ENCODE measurements at places on chromosomes 5 and 9.

DNA sequence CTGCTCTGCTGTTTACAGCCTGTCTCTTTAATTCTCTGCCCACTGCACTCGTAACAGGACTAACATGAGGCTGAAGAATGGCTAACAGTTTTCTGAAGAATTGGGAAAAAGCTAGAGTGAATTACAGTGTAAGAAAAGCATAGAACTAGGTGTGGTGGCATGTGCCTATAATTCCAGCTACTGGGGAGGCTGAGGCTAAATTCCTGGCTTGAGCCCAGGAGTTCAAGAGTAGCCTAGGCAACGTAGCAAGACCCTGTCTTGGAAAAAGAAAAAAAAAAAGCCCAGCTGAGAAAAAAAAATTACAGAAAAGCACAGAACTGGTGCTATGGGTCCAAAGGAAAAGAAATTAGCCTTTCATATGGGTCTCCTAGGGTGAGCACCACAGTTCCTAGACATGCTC lies 13.9 kb upstream of the UHRF2 start:
- ATAC-seq: no peak

DNA sequence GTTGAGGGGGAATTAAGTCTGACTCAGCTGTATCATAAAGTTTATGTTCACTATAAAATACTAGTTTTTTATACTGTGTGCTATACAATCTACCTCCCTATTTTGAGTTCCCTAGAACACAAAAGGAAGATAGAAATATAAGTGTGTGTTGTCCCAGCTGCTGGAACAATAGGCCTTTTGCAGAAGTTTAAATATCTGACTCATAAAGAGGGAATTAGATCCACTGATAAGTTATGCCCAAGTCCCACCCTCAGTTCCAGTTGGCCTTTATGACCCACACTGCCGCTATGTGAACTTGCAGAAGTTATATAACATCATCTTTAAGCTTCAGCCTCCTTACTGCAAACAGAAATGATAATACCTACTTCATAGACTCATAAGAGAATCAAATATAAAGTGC lies 88.5 kb upstream of the DAB2 start:
- peak; percentile 47 for ATAC-seq

DNA sequence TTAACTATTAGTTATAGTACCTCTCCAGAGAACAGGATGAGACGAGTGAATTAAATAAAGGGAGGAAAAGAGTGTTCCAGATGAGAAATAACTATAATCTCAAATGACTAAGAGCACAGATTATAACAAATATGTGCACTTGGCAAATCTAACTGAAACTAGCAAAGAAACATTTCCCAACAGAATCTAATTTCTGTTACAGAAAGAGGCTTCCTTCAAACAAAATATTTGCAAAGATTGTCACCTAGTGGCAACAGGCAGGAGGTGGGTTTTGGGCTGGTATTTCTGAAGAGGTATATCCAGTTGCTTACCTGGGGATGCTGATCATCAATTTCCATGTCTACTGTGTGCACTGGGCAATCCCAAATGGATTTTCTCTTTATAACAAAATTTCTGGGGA lies 5.6 kb upstream of the SPDL1 start:
- peak; percentile 15 for ATAC-seq

DNA sequence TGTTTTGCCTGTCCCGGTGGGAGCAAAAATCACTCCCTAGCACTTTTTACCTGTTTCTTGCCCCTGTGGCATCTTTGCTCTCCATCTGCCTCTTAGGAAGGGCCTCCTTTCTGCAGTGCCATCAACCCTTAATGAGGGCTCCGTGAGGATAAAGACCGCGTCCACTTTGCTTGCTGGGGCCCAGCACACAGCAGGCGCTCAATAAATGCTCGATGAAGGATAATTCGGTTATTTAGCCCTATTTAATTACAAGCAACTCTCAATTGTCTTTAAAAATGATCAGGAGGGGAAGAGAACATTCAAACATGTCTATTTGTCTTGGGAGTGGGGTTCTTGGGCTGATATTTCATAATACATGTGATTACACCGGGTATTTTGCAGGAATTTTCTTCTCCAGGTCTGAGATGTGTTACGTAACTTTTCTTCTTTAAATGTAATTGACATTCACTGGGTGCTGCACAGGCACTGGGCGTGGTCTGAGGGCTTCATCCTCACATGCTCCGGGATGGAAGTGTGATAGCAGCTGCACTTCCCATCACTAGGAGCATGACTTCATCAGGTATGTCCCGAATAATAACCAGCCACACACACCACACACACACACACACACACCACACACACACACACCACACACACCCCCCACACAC lies 19.8 kb upstream of the NTNG2 start:
- ATAC-seq: no peak

DNA sequence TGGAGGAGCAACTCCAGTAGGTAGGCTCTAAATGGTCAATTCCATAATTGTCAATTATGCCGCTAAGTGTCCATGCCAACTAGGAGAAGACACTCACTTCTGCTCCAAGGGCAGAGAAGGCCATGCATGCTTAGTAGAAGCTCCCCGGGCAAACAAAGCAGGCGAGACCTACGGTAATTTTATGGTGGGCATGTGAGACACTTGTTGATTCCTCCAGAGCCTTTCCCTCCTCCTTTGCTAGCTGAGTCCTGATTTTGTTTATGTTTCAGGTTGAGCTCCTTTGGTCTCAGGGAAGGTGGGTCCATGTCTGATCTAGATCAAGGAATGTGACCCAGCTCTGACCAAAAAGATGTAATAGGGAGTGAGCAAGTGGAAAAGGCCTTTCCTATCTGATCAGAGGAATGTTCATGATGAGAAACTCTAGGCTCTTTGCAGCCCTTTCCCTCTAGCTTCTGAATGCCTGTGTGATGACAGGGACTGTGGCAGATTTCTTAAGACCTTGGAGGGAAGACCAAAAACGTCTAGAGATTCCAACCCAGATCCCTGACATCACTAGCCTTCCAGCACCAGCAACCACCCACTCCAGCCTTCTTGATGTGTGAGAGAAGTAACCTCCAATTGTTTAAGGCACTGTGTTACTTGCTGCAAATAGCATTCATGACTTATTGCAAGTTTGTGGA lies 7.7 kb upstream of the CPEB4 start:
- ATAC-seq: no peak

DNA sequence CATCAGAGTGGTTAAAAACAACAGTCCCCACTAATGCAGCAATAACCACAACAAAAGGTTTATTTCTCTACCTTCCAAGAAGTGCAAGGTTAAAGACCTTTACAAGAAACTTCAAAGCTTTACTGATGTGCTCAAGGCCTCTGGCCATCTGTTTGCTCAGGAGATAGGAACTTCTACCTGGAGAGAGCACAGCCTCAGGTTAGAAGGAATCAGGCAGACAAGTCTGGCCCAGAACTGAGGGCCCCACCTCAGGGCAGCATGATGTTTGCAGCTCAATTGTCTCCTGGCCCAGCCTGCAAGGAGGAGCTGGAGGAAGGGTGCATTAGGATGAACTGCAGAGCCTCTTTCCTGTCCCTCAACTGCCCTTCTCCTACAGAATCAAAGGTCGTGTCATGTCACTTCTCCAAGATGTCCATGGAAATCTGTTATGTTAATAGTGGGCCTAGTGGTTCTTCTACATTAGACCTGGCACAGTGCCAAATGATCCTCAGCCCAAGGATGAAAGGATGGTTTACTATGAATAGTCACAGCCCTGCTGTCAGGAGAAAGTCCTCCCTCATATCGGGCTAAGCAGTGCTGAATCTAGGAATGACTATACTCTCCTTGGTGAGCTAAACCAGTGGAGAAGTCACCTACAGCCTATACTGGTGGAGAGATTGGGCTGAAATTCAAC lies 98.9 kb upstream of the NTRK2 start:
- no peak for ATAC-seq

- no peak for ATAC-seq
These were observed 155.6 kb upstream of the NTRK2 start for GRCh38 chr9:84513979-84514378.

- no peak for ATAC-seq
These were observed 108.3 kb upstream of the LHFPL2 start for GRCh38 chr5:78756858-78757257.

- ATAC-seq: peak; percentile 51
These were observed 299.0 kb upstream of the MSX2 start for GRCh38 chr5:174425271-174425963.

DNA sequence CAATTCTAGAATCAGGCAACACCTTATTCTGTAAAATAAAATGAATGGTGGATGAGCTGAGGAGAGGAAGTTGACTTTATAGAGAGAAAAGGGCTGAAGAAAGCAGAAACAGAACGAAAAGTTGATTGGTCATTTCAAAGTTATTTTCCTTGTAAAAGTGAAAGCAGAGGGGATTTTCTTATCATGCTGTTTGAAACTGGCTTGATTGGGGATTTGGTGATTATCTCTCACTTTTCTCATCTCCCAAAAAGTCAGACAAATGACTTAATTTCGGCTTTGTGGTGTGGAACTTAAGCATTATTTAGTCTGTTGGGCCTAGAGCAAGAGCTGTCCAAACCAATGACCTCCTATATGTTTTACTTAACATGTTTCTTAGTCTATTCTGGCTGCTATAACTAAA lies 60.5 kb upstream of the ITGA2 start:
- no peak for ATAC-seq

DNA sequence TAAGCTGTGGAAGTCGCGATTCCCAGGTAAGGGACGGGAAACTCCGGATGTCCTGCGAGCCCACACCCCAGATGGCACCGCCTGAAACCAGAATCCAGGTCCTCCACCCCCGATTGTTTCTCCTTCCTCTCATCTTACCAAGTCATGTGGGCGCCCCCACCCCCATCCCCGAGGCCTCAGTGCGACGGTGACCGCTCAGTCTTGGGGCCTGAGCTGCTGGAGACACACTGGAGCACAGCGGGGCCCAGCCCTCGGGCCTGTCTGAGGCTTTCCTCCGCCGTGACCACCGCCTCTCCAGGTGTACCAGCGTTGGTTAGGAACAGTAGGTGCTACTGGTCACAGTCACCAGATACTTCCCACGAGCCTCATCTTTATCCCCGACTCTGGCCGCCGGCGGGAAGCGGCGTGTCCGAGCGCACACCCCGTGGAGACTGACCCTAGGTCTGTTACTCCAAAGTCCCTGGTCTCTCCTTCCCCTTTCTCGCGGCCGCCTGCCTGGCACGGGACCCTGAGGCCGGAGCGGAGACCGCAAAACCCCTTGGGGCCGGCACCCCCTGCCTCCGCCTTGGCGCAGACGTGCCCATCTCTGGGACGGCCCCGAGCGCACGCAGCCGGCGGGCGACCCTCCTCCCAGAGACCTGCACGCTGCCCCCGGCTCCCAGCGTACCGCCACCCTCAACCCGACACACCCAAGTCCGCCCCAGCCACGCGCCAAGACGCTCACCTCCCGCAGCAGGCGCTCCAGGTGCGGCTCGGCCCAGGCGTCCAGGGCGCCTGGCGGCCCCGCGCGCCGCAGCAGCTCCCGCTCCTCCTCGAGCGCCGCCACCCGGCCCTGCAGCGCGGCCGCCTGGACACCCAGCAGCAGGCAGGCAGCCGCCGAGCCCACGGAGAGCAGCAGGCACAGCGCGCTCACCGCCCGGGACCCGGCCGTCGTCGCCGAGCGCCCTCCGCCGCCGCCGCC lies 733 bp downstream of the COL23A1 start:
- ATAC-seq: peak; percentile 47

All from SK-N-SH treated with all-trans-retinoic acid at 6 μM for 48 hours (cell line).